ENCODE measurements at places on chromosomes 1 and 21.

DNA sequence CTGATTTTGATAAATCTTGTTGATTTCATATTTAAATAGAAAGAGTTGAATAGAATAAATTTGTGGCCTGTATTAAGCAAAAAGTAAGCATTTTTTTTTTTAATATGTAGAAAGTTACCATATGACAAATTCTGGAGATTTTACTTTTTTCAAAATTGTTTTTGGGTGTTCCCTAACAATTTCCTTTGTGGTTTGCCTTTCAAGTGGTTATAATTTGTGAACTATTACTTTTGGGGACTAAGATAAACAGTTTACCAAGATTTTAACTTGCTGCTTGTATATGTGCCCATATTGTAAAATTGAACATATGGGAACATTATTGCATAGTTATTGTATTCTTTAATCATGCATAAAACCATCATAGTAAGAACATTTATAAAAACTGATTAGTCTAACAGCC, 34.6 kb downstream of the SLC30A7 start:
- no peak for DNase-seq

DNA sequence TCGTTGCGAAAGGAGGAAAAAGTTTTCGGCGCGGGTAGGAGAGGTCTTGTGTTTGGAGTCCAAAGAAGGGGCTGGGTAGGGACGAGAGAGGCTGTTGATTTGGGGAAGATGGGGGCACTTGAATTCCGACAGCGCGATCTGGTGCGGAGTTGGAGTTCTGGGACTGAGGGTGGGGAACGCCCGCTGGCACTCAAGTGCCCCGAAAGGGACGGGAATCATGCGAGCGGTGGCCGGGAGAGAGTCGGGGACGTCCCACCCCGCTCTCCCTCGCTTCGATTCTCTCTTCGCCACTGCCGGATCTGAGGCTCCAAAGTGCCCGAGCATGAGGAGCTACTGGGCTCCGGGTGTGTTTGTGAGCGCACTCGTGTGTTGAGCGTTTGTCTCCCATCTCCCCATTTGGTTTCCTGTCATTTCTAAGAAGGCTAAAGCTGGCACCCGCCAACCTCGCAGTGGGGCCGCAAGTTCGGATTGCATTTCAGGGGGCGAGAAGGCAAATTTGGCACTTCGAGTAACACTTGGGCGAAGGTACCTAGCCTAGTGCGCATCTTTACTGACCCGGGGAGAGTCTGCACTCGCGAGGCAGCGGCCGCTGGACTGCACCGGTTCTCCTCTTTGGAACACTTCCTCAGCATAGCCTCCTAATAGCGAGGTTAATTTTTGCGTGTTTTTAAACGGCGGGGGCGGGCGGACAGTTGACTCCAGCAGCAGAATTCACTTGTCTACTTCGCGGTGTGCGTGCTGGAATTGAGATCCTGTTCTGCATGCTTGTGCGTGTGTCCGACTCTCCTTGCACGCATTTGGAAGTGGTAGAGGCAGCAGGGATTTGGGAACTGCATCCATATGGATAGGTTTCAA, 1.2 kb downstream of the CHRM3 start:
- DNase-seq = no peak

GRCh38 chr21:44354001-44354405, 582 bp downstream of the TRPM2 start:
- DNase-seq = no peak

DNA sequence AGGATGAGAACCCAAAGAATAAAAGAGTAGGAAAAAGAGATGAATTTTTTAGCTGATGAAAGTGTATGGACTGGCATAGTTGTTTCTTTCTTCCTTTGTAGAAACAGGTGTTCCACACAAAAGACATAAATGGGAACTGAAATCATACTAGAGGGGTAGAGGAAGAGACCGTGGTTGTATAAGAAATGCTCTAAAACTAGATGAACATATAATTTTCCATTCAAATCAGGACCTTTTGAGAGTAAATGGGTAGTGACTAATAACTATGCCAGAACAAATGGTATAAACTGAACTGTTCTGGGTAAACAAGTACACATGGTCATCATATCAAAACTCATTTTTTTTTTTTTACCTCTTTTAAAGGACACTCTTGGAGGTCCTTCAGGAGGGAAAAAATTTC, 344.2 kb downstream of the VAV3 start:
- DNase-seq = no peak

DNA sequence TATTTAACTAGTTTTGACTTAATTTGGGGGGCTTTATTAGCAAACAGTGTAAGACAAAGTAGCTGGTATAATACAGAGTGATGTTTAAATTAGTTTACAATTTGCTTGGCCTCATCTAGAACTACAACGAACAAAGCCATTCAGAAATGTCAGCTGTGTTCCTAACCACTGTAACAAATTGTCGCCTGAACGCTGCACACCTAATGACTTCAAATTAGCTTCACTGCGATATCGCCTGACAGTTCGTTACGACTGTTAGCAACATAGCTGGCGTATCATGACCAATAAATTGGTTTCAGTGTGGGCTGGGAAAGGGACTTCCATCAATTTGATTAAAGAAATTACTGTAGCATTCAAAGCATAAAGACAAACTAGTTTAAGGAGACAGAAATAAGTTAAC, 139.8 kb upstream of the USH2A start:
- DNase-seq = no peak

- no peak for DNase-seq
Observed at GRCh38 chr1:226875641-226876295, 5.4 kb downstream of the PSEN2 start.

GRCh38 chr1:162172311-162173102, 103.0 kb downstream of the NOS1AP start:
- no peak for DNase-seq

DNA sequence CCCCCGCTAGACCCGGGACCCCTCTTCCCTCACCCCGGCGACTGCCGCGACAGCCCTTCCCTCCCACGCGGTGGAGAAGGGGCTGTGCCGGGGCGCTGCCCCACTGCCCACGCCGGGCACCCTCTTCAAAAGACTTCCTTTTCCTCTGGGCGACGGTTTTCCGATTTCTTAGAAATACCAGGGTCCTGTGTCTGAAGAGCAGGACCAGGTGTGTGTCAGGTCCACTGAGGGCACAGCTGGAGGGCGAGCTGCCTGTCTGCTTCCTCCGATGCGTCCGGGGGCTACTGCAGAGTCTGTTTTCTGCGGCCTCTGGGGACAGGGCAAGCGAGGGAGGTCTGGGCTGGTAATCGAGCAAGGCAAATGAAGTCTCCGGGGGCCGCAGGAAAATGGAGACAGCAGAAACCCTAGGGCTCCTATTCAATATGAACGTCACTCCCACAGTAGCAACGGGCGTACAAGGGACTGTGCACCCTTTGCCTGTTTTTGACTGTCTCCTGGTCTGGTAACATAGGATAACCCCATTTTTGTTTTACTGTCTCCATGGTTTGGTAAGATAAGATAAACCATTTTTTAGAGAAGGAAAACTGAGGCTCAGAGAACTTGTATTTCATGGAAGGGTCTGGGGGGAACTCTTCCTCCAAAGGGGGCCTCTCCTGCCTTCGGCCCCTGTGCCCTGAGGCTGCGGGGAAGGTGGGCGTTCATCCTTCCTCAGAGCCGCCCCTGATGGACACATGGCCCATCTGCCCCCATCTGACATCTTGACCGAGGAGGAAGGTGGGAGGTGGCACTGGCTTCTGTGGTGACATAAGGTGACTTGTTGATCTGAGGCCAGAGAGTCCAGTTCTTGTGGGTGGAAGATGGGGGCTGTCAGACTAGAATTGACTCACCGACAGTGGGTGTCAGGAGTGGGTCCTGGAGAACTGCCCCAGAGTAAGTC, 970 bp downstream of the TNFRSF1B start:
- DNase-seq = no peak

GRCh38 chr1:32071758-32072621, 749 bp upstream of the TMEM39B start:
- no peak for DNase-seq

- DNase-seq = no peak
Observed at GRCh38 chr1:70768216-70768615, 279.4 kb downstream of the PTGER3 start.

DNA sequence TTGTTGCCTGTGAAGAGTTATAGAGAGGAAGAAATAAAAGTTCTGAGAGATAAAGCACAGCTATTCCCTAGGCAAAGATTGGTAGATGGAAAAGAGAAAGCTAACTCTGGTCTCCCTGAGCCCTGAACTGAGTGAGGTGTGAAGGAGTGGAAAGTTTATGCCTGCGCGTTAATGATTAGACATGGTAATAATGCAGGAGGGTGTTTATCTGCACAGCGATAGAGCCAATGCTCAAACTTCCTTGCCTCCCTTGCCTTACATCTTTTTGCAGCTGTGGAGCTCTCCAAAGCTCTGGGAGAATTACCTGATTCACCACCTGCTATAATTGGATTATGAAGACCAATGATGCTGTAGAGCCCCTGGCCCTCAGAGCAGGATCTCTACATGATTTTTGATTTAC, 32.8 kb upstream of the CHRM3 start:
- no peak for DNase-seq

GRCh38 chr1:197152662-197153061, 6.2 kb upstream of the ASPM start:
- no peak for DNase-seq

GRCh38 chr1:36096500-36097432, 8.1 kb downstream of the ADPRS start:
- DNase-seq = no peak

- DNase-seq = no peak
Observed at GRCh38 chr1:178025613-178026356, 55.9 kb upstream of the SEC16B start.

DNA sequence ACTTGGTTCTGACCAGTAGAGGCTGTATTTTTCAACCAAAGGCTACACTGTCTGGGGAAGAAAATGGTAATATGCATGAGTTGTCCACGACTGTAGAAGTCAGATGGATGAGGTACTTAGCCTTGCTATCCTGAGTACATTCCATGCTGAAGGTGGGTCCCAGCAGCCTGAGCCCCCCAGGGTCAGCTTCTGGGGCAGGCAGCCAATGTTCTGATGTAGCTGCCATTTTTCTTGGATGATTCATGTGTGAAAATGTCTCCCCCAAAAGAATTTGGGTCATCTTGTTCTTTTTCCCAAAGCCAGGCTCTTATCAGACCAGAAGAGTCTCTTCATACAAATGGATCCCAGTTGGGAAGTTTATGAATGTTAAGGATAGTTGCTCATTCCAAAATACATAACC, 172.2 kb upstream of the UBE2U start:
- no peak for DNase-seq

DNA sequence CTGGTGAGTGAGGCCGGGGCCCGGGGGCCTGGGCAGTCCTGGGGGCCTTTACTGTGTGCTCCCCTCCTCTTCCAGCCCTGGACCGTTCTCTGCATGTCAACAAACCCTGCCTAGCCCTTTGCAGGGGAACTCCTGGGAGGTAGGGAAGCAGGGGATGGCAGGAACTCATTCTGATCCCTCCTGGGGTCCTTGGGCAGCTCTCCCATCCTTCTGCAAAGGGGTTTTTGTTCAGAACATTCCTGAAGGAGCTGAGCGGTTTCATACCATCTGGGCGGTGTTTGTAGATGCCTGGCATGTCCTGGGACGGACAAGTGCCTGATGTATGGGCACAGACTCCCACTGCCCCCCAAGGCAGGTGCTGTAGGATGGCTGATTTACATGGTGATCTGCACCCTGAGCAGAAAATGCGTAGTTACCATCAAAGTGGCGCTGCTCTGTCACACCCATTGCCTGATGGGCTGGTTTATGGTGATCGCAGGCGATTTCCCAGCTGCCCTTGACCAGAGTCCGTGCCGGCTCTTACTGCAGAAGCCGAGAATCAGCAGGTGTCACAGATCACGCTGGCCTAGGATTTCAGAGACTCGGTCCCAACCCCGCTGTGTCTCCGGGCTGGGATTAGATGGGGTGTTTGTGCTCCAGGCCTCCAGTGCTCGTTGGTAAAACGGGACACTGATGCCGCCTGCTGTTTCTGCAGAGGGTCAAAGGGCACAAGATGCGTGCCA, 71.6 kb upstream of the TRAPPC10 start:
- no peak for DNase-seq

Measured in GM19239 (cell line).